Memory B cell (primary cell): ENCODE measurements at places on chromosomes 1 and 21.

GRCh38 chr1:24694380-24694843, 50.8 kb upstream of the CLIC4 start:
- no peak for DNase-seq

DNA sequence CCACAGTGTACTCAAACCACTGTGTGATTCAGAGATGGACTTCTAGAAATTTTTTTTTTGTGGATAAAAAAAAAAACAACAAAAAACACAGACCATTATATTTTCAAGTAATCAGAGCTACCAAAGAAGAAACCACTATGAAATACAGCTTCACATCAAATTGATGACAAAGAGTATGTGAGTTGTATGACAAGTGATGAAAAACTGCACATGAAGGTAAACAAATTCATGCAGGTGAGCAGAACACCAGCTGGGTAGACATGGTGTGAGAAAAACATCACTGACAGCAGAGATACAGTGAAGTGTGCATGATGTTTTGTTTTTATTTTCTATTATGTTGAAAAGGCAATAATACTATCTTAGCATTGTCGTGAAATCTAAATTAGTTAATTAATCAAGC, 8.0 kb upstream of the PTPRC start:
- no peak for DNase-seq

- no peak for DNase-seq
Observed at GRCh38 chr1:14884614-14885175, 268.9 kb upstream of the TMEM51 start.

DNA sequence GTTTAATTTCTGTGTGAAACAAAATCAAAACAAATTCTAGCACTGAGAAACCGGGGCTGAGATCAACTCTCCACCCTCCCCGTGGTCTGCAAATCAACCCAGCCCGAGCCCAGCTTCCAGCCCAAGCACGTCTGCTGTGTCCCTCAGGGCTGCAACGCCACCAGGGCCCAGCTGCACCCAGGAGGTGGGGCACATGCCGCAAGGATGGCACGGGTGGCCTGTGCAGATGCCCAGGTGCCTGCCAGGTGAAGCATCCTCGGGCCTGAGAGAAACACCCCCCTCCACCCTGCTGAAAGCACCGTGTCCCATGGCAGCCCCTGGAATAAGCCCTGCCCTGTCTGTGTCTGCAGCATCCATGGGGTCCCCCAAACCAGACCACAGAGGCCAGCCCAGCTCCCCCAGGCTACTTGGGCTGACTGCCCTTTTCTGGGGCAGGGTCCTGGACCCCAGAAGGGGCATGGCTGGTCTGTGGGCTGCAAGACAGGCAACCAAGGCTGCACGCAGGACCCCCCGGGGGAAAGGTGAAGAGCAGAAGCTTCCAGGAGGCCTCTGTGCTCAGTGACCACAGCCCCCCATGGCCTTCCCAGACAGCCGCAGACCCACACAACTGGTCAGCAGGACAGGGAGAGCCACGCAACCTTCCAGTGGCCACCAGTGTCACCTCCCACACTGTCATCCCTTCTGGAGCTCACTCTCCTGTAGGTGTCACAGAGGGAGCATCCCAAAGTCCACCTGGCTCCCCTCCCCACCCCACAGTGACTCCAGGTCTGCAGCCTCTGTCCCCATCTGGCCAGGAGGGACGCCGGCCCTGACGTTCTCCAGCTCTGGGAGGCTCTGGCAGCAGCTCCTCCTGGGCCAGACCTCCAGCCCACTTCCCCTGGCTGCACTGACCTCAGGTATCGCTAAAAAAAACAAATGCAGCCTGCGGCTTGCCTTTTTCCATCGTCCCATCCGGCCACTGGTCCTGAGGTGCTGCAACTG, 7.7 kb downstream of the WNT9A start:
- no peak for DNase-seq

DNA sequence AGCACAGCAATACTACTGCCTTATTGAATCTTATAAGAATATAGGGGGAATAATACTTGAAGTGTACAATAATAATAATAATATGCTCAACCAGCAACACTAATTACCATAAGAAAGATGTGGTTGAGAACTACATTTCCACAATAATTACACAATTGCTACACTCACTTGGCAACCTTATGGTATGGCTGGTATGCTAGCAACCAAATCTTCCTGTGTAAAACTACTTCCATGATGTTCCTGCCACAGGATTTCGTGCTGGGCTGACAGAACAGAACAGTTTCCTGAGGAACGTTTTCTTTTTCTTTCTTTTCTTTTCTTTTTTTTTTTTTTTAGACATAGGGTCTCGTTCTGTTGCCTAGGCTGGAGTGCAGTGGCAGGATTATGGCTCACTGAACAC, 50.6 kb downstream of the KIF26B start:
- no peak for DNase-seq

DNA sequence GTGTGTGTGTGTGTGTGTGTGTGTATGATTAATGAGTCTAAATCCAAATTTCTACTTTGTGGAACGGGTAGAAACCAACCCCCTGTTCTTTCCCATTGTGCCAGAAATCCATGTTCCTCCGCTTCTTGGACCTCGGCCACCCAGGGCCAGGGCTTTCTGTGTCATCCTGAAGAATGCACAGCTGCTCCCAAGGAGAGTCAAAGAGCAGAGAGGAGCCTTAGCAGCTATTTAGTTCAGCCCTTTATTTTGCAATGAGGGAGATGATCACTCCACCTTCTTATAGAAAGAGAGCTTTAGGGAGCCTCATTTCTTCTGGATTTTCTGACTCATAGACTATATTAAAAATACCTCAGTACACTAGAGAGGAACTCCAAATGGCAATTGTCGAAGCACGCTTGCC, 489.3 kb upstream of the VAMP3 start:
- DNase-seq = no peak

DNA sequence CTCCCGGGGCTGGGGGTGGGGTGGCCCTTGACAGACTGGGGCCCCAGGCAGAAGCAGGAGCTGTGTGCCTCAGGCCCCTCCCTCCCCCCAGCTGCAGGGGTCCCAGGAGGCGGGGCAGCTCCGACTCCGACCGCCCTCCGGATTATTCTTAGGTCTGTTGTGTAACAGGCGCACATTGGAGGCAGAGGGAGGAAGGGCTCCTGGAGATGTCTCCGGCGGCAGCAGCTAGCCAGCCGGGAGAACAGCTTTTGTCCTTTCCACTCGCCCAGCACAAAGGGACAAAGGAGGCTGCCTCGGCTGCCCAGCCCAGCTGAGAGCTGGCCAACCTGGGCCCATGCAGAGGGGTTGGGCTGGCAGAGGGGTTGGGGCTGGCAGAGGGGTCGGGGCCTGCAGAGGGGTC, 29.7 kb upstream of the PLCH2 start:
- DNase-seq = no peak

- no peak for DNase-seq
Observed at GRCh38 chr1:12016182-12016581, 3.1 kb upstream of the MIIP start.

DNA sequence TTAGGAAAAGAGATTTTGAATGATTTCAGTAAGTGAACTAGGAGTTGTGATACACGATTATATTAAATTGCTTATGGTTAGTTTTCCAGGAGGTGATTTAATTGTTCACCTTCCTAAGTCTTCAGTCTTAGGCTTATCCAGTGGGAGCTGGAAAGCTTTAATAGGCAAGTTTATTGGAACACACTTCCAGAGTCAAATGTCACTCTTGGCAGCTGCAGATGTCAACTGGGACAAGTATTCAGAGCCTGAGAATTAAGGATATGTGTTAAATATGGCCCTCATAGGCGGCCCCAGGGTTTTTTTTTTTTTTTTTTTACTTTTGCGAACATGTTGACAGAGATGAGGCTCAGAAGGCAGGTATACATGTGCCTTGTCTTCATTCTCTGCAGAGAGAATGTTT, 29.2 kb downstream of the UCK2 start:
- no peak for DNase-seq

DNA sequence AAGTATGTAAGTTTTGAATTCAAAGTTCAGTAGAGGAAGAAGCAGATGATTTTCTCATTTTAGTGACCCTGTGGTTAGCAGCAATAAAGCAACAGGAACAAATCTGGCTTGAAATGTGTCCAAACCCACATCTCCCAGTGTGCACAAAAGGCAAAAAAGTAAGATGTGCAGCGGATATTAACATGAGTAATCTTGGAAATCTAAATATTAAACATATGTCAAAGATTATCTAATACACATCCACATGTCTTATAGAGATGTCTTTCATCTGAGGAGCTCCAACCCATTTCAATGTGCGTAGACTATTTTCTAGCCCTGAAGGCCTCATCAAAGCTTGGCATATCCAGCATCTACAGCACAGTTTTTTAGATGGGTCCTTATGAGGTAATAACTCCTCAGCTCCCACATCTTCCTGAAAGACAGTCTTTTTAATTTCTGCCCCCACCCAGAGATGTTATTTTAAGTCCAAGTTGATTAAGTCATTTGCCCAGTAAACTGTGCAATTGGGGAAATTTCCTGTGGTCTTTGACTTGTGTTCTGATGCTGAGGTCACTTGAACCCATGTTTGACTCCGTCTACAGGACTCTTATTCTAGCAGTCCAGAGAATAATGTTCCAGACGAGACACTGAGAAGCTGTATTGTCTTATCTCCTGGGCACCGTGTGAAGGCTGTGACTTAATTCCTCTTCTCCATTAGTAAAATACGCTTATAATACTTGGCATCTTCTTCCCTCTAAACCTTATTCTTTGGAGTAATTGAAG, 73.7 kb downstream of the LMO4 start:
- DNase-seq = no peak

DNA sequence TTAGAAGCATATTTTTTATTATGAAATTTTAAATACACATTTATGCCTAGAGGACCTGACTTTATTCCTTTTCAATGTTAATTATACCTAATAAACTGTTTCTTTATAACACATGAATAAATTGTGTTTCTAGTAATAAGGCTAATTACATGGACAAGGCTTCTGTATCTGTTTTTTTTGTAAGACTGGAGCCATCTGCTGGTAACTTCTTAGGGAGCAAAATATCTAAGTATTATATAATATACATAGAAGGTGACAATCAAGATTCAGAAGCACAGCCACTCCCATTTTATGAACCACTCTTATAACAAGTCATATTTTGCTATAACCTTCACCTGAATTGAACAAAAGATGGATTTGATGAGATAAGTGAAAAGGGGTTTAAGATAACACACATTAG, 84.2 kb downstream of the LBR start:
- DNase-seq = no peak

DNA sequence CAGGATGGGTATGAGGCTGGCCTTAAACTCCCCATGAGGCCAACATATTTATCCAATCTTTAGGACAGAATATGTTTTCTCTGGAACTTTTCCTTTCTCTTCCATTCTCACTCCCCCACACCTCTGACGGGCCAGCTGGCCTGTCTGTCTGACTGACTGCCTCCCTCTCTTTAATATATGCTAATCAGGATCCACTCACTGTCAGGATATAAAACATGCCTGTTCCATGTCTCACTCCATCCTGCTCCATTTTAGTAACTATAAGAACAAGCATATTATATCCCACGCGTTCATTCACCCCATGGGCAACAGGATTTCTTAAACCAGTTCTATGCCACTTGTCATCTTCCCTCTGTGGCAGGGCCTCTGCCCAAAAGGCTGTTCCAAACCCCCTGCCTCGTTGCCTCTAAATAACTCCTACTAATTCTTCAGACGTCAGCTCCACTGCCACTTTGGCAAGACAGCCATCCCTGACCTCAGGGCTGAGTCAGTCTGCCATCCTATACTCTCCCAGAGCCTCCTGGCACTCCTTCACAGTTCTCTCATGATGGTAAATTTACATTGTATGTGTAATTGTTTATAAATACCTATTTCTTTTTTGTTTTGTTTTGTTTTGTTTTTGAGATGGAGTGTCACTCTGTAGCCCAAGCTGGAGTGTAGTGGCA, 84.3 kb upstream of the SPATA6 start:
- no peak for DNase-seq

DNA sequence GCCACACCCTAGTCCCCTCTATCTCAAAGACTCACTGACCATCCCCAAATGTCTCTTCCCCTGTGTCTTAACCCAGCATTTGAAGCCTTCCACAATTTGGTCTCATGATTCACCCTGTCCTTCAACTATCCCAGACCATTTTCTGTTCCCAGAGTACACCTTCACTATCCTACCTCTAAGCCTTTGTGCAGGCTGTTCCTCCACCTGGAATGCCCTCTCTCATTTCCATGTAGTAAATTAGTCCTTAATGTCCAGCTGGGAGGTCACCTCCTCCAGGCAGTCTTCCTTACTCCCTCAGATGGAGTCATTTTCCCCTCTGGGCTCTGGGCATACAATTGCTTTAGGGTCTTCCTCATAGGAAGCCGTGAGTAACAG, 31.1 kb upstream of the EPB41 start:
- DNase-seq = no peak

DNA sequence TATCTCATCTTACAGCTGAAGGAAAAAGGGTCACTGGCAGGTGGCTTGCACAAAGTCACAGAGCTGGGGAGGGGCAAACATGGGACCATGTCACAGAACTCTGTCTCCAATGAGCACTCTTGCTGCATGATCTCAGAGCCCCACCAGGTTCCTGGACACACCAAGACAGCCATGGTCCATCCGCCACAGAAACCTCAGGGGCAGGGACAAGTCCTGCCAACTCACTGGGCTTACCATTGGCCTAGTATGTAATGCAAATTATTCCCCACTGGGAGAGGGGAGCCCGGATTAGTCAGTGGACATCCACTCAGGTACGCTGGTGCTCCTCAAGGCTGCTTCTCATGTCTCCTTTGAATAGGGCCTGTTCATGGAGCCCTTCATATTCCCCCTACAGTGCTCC, 14.2 kb downstream of the S100A7A start:
- no peak for DNase-seq

- no peak for DNase-seq
Observed at GRCh38 chr1:33119532-33120217, 38.7 kb downstream of the AZIN2 start.

DNA sequence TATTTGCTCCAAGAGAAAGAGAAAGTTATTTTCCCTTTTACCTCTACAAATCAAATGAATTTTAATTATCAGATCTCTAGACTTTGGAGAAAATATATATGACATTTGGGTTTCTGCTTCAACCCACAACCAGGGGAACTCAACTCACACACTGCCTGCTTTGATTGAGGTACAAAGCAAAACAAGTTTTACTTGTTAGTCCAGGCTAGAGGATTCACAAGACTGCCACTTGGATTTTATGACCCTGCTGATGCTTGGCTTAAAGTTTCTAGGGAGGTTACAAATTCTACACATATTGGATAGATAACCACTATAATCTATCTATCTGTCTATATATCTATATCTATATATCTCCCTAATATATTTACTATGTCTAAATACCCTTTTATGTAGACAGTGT, 467.3 kb upstream of the RGS18 start:
- no peak for DNase-seq

GRCh38 chr1:145751491-145752037, 32.3 kb downstream of the CD160 start:
- no peak for DNase-seq
